NCI-H69 (cell line): ENCODE measurements at places on chromosomes 3 and 15.
A peak's percentile ranks its signal among the peaks of the same experiment; 100 is the strongest.

DNA sequence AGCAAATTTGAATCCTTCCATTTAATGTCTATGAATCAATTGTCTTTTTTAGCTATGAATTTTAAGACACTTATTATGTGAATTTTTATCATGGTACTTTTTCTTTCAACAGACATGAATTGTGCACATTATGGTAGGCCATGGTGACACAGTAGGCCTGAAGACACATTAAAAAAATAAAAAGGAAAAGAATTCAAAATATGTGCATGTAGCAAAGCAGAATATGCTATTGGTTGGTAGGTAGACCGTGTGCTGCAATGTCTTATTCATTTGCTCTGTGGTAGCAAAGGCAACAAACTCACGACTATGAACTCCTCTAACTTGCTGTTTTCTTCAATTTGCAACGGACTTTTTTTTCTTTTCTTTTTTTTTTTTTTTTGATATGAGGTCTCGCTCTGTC is 50.0 kb upstream of the EPHA3 start:
- DNase-seq = no peak

DNA sequence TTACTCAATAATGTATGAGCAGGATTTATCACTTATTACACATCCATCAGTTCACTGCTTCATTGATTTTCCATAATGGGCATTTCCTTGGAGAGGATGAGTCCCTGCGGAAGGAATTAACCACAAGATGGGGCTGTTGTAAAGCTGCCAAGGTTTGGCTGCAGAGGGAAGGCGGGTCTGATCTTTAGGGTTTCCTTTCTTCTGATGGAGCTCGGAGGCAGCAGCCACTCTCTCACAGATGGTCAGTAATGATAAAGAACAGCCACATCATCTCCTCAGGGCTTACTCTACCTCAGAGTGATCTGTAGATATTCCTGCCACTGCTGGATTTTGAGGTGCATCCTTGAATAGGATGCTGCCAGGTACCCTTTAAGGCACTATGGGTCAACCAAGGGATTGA is 115.2 kb downstream of the USP13 start:
- peak; percentile 67 for DNase-seq

GRCh38 chr3:188440340-188440972 is 286.5 kb downstream of the LPP start:
- DNase-seq = no peak

DNA sequence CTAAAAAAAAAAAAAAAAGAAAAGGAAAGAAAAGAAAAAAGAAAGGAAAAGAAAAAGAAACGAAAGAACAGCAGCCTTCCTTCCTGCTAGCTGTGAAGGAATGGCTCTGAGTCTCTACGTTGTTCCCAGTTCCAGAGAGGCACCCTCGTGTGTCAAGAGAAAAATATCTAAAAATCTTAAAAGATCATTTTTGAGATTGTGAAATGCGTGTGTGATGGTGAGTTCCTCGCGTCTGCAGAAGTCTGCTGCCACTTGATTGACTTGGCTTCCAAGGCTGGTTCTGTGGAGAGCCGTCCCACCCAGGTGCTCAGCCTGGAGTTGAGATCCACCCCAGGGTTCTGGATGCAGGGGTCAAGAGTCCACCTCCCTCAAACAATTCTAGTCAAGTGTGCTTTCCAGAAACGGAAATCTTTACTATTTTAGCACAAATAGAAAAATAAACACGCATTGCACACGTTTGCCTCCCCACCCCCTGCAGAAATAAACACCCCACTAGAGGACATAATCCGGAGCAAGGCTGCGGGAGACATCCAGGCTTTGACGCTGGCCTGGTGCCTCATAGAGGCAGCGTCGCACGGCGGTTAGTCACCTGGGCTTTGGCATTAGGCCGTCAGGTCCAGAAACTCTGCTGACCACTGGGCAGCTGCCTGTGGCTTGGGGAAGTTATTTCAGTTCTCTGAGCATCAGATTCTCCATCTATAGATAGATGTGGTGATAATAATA is 265.4 kb downstream of the FAM43A start:
- no peak for DNase-seq

DNA sequence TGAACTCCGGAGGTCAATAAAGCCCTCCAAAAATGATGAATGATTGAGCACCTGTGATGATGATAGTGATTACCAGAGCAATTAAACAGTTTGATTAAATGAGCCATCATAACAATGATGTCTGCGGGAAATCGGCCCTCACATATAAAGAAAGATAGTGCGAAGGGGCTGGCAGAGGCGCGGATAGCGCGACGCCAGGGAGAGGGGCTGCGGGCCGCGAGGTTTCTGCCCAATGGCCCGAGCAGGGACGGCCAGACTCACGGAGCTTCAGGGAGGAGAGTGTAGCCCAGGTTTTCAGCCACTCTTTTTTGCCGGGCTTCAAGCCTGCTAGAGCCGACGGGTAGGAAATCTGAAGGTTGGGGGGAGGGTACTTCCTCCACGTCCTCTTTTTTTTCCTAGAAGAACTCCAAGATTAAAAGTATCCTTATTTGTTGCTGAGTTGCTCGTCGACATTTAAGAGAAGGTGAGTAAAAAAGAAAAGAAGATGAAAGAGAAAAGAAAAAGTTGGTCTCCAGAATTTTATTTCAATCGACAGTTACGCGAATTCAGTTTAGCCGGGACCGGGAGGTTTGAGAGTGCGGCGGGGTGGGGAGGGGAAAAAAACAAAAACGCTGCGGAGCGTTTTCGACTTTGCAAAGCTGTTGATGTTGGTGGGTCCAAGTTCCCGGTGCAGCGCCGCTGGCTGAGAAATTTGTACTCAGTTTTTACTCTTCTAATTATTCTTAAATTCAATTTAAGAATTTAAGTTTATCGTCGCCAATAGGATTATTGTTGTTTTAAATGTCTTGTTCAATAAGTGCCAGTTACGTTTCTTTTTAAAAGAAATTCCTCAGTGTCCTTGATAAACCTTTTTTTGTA is 2.2 kb upstream of the MEIS2 start:
- peak; percentile 97 for DNase-seq

DNA sequence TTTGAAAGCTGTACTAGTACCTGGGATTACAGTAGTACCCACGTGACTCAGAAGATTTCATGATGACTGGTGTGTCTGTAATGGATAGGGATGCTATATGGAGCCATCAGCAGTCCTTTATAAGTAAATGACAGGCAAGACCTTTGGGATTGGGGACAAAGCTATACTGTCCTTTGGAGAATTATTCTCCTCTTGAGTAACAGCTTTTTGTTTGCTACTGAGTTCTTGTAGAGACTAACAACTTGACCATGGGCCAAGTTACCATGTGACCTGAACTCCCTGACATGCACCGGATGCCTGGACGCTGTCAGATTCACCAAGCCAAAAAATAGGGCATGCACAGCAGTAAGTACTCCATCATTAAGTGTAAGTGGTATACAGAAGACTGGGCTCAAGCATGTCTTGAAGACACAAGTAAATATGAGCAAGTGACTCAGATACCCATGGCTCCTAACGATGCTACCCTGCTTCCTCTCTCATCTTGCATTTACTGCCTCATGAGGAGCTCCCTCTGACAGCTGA is 12.9 kb downstream of the SEC11A start:
- DNase-seq = no peak

GRCh38 chr3:147412917-147413685 is 3.9 kb downstream of the ZIC1 start:
- no peak for DNase-seq

- DNase-seq = peak; percentile 5
Measured at GRCh38 chr3:195319060-195319459, 48.1 kb upstream of the XXYLT1 start.

- DNase-seq = peak; percentile 59
Measured at GRCh38 chr15:56739964-56740640, 6.8 kb upstream of the ZNF280D start.

DNA sequence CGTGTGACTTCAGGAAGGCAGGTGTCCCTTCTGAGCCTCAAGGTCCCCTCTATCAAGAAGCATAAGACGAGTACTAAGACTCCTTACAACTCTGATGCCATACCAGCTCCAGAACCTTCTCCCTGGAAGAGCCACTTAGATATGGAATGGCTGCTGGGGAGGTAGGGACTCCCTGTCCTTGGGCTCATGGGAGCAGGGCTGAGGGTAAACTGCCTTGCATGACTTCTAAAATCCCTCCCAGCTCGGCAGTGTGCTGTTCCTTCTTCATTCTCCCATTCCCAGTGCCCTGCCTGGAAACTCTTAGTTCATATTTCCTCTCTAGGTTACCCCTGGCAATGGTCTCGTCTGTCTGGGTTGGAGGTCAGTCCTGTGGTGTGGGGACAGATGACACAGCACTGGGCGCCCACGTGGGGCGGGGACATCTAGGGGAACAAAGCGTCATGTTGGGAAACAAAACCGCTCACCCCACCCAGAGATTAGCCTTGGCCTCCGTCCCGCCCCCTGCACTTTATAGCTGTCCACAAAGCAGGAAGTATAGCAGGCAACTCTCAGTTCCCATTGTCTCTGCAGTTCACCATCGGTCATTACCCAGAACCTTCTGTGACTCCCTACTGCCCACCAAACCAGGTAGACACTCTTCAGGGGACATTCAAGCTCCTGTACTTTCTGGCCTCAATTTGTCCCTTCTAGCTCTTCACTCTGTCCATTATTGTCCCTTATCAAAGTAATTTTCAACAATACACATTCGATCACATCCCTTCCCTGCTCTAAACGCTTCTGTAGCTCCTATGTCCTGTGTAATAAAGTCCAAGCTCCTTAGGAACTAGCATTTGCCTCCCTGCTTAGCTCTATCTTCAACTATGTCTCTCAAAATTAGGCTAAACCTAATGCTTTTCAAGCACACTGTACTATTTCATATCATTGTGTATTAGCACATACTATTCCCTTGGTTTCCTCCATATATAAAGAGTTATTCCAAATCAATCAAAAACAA is 73.8 kb downstream of the IQSEC1 start:
- no peak for DNase-seq

GRCh38 chr3:179453967-179454366 is 2.7 kb upstream of the GNB4 start:
- peak; percentile 18 for DNase-seq

DNA sequence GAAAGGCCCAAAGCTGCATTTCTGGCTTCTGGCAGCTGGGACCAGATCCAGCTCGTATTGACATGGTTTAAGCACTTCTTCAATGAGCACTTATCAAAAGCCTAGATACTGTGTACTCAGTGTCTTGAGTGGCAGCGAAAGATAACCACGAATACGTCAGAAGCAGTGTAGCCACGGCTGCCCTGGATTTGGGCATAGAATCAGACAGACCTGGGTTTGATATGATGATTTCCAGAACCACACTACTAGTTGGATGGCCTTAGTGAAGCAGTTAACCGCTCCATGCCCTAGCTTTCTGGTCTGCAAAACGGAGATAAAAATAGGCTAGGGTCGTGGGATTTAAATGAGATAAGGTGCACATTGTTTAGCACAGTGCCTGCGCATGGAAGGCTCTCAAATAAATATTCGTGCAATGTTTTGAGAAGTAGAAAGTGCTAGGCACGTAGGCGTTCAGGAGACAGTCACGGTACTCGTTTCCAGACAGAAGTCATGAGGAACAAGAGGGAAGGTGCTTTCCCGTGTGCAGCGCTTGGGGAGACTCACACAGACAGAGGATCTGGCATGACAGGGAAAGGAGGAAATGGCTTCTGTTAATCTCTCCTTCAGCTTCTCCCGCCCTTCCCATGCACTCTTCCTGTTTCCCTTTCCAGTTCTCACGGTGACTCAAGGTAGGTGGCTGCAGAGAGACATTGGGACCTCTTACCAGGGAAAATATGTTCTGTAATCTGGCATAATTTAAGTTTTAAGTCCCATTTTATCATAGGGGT is 70.3 kb downstream of the CCNL1 start:
- DNase-seq = no peak

- DNase-seq = no peak
Measured at GRCh38 chr3:49199900-49200281, 28.5 kb downstream of the KLHDC8B start.

DNA sequence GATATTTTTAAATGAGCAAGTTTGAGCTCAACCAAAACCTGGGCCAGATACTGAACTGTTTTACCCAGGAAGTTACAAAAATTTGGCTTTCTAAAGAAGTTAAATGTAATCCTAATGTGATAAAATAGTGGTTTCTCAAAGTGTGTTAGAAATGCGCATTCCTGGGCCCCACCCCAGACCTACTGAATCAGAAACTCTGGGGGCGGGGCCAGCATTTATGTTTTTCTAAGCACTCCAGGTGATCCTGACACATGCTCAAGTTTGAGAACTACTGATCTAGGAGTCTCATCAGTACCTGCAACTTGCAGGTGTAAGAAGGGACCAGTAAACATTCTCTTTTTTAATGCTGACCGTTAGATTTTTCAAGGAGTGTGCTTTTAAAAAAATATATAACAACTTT is 190.6 kb downstream of the VPS13C start:
- DNase-seq = peak; percentile 4

DNA sequence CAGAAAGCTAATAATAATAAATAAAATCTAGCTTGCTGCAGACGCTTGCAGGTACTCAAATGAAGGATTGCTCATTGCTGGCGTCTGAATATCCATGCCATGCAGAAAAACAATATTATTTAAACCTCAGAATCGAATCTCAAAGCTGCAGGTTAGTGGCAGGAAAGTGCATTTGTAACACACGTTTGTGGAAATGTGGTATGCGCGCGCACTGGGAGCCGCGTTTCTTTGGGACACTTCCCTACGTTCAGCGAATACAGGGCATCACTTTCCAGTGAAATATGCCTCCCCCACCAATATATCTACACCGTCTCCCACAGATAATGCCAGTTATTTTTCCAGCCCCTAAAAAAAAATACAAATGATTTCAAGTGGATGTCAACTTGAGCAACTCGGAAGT is 37.1 kb downstream of the ZIC4 start:
- DNase-seq = no peak

DNA sequence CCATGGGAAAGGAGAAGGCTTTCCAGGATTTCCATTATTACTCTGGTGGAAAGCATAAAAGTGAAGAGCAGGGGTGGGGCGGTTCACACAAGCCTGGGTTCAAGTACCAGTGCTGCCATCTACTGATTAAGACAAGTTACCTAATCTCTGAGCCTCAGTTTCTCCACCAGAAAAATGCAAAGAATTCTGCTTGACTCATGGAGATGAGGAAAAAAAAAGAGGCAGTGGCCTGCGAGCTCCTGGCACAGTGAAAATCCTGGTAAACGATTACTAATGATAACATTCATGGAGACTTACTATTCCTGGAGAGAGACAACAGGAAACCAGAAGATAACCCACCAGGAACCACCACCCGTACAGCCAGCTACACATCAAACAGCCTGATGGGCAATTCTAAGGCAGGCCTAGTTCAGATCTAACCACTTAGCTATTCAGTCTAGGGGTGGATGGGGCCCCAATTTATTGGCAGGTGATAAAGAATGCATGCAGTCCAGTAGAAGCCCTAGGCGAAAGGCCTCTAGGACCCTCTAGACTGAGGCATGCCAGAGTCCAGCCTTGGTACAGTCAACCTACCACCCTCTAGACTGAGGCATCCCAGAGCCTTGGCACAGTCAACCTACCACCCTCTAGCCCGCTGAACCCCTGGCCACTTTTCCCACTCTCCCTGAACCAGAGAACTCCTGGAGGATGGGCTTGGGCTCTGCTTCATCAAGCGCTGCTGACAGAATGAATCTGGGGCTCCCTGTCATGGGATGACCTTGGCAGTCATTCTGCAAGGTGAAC is 2.5 kb downstream of the AMOTL2 start:
- DNase-seq = no peak

GRCh38 chr15:65638681-65639089 is 16.9 kb downstream of the SLC24A1 start:
- peak; percentile 90 for DNase-seq
